ENCODE measurements at places on chromosomes 11 and 22. TPM values are rescaled to one million over a fixed set of nuclear protein-coding genes. Genes with fewer than 3 reads are reported as not detected.

- no peak for DNase-seq
Measured at GRCh38 chr11:42571878-42572610, 739.8 kb upstream of the API5 start.

The GGTLC3 gene
- total RNA-seq, result not detected

DNA sequence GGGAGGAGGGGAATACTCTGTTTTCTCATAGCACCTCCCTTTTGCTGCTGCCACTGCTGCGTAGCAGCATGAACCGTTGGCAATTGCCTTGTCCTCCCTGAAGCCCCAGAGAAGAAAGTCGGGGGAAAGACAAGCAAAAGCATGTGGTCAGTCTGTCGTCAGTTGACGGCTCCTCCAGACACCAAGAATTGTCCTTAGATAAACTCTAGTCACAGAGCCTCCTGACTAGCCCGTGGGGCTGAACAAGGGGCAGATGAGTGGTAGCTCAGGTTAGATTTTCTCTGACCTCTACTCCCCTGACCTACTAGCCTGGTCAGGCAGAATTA is 126.4 kb upstream of the HSD17B12 start:
- DNase-seq, result no peak

The SGSM1 gene
- total RNA-seq, result 0.98 TPM

The UBQLN3 gene
- total RNA-seq, result 1.5 TPM

The SERHL2 gene
- total RNA-seq, result 12.6 TPM

DNA sequence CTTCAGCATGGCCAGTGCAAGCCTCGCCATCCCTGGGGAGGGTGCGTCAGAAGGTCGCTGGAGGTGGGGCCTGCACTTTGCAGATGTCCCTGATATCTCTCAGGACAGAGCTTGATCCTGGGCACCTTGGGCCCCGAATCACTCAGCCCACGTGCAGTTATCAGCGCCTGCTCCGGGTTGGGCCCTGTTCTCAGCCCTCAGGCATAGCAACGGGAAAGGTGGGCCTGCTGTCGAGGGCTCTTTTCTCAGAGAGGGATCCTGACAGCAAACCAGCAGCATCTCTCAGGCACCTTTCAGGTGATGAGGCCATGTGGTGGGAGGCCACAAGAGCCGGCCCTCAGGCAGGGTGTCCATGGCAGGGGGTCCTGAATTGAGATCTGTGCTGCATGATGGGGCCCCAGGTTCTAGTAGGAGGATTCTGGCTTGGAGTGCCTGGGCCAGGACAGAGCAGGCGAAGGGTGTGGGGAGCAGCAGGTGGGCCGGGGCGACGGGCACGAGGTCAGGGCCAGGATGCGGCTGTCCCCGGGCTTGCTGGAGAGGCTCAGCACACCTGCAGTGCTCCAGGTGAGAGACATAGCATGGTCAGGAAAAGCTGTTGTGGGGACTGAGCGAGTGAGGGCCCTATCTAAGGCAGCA is 280.5 kb downstream of the TBC1D22A start:
- DNase-seq, result no peak

GRCh38 chr22:48239461-48240147 is 1477.2 kb downstream of the TBC1D22A start:
- no peak for DNase-seq

The OR52B4 gene
- not detected for total RNA-seq

The RIN1 gene
- total RNA-seq, result 14.1 TPM

GRCh38 chr11:36729825-36730224 is 131.8 kb upstream of the RAG2 start:
- DNase-seq, result no peak

- no peak for DNase-seq
Measured at GRCh38 chr11:9745411-9746211, 81.7 kb downstream of the SWAP70 start.

GRCh38 chr11:45045683-45046471 is 95.2 kb upstream of the TP53I11 start:
- DNase-seq, result peak; percentile 50

DNA sequence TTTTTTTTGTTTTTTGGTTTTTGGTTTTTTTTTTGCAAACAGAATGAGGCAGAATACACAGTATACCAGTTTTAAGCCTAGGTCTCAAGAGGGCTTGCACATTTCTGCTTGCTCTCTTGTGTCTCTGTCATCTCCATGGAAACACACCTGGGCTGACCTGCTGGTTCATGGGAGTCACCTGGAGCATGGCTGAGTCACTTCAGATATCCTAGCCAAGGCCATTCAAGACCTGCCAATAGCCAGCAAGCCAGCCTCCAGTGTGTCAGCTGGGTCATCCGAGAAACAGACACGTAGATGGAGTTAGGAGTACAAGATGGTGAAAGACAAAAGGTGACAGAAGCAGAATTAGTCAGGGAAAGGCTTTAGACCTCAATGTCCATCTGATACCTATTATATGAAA is 124.2 kb upstream of the SEZ6L start:
- no peak for DNase-seq

DNA sequence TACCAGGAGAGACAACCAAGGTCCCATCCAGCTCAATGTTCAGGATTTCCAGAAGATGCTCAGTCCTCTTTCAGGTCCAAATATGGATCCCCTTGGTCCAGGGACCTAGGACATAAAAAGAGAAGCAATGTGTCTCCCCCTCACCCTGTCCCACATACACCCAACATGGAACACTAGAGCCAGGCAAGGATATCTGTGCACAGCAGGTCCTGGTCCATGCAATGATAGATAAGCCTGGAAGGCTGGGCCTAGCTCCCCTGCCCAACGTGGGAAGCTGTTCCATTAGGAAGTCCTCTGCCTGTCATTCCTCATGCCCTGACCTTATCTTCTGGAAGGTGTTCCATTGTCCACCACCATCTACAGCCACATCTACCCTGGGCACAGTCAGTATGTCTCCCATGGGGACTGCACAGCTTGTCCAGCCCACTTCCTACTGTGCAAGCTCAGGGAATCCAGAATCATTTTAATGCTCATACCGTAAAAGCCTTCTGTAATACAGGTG is 1434.8 kb downstream of the TBC1D22A start:
- DNase-seq, result no peak

- DNase-seq, result no peak
Measured at GRCh38 chr11:92236856-92237255, 12.2 kb downstream of the FAT3 start.

GRCh38 chr11:68266121-68266891 is 5.5 kb downstream of the C11orf24 start:
- DNase-seq, result no peak

The SLN gene
- 7.5 TPM for total RNA-seq

The SELENOH gene
- total RNA-seq, result 78.1 TPM

The CLNS1A gene
- total RNA-seq, result 92.3 TPM

- no peak for DNase-seq
Measured at GRCh38 chr11:124421043-124421442, 3.6 kb downstream of the OR8B4 start.

DNA sequence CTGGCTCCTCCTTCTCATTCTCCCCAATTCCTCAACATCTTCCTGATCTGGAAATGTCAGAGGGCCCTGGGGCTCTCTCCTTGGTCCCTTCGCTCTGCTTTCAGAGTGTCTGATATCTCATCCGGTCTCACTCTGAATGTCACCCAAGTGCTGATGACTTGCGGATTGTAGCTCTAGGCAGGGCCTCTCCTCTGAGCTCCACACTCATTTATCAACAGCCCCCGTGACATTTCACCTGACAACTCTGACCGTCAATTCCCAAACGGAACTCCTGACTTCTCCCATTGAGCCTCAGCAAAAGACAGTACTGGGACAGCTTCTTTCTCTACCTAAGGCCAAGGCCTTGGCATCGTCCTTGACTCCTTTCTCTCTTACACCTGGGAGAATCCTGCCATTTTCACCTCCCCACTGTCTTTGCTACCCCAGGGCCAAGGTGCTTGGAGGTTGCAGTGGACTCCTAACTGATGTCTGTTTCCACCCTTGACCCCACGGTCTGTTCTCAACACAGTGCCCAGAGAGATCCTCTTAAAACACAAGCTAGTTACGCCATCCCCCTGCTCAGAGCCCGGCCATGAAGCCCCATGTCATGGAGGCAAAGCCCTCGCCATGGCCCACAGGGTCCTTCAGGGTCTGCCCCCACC is 57.5 kb upstream of the THY1 start:
- DNase-seq, result no peak

The NRGN gene
- total RNA-seq, result 1.4 TPM

DNA sequence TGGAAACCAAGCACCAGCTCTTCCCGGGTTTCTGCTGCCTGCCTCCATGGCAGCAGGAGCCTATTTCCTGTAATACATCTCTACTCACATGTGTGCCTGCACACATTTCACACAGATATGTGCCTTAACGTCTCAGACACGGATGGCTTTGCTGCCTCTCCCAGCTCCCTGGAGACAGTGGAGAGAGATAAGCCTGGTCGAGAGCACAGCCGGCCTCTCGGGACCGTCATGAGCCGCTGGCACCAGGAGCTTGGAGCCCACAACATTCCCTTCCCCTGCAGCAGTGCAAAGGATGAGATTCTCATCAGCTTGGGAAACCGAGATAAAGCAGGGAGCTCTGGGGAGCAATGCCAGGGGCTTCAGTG is 587.7 kb downstream of the BRD1 start:
- no peak for DNase-seq

The RFPL3 gene
- not detected for total RNA-seq

DNA sequence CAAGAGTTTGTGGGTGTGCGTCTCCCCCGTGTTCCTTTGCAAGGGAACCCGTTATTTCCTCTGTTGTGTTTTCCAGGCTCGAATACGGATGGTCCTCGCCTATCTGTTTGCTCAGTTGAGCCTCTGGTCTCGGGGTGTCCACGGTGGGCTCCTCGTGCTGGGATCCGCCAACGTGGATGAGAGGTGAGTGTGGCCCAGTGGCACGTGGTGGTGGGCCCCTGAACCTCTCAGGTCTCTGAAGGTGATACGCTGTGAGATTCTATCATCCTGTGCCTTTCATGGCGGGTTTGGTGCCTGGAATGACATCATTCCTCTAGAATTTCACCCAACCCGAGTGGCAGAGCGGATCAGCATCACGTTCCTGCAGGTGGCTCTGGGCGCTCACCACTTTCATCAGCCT is 32.5 kb downstream of the NADSYN1 start:
- no peak for DNase-seq

- no peak for DNase-seq
Measured at GRCh38 chr11:66966351-66966750, 8.2 kb upstream of the PC start.

The GAL gene
- total RNA-seq, result not detected

DNA sequence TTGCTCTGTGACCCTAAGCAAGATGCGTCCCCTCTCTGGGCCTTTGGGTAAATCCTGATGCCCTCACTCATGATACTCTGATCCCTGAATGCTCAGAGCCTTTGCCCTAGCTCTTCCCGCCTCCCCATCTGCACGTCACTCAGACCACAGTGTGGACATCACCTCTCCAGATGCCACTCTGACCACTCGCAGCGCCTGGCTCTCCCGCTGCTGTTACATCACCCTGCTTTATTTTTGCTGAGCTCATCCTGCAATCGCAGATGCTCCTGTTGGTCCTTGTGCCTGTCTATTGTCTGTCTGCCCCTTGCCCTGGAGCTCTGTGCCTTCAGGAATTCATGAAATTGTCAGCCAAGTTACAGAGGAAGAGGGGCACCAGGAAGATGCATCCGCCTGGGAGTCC is 5.5 kb downstream of the OSM start:
- DNase-seq, result no peak

- DNase-seq, result no peak
Measured at GRCh38 chr22:39179841-39180335, 27.4 kb upstream of the CBX7 start.

The TEX54 gene
- total RNA-seq, result not detected

The KRTAP5-11 gene
- not detected for total RNA-seq

GRCh38 chr11:42647993-42648392 is 663.8 kb upstream of the API5 start:
- no peak for DNase-seq

DNA sequence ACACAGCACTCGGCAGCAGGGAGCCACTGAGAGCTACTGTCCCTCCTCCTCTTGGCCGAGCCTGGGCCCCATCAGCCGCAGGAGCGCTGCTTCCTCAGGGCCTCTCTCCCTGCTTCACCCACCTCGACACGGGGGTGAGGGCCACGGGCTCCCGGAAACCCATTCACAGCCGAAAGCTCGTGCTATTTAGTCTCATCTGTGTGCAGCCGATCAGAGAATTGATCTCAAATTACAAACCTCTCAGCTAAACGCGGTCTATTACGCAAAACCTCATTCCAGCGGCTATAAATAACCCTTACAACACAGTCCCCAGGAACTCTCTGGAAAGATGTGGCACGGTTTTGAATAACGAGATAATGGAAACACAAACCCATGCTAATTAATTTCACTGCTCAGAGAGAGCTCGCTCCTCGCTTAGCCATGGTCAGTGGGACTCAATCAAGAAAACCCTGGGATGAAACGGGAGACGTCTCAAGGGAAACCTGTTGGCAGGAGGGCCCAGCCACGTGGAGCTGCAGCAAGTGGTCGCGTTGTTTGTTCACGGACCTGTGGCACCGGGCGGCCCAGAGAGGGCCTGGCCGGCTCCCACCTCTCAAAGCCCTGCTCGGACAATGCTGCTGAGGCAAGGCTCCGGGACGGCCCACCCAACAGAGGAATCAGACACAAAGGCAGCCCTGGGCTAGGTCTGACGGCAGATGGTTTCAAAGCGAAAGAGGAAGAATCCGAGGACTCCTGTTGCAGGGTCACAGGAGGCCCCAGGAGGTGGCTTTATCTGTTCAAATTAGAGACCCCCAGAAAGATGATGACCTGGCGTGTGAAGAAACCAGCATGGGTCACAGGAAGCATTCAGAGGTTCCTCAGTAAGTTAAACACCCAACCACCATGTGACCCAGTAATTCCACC is 210.5 kb downstream of the CTTN start:
- DNase-seq, result no peak

DNA sequence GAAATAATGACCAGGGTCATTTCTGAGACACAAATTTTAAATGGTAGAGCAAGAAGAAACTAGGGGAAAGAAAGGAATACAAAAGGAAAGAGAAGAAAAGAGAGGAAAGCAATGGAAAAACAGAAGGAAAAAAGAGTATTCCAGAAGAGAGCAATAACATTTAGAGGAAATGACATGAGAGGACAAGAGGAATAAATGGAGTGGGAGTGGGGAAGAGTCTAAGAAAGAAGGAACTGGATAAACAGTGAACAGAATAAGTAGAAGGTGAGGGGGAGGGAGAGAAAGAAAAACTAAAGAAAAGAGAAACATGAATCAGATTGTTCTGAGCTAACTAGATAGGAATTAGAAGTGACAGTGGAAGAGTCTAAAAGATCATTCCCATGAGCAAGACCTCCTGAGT is 28.4 kb downstream of the PRDM10 start:
- DNase-seq, result no peak

GRCh38 chr11:108945341-108945740 is 280.5 kb downstream of the DDX10 start:
- no peak for DNase-seq

GRCh38 chr22:30195245-30196140 is 51.1 kb downstream of the LIF start:
- peak; percentile 67 for DNase-seq

The CST6 gene
- total RNA-seq, result 1.2 TPM

- DNase-seq, result no peak
Measured at GRCh38 chr11:58787903-58788302, 56.2 kb upstream of the GLYAT start.

Data from tibial nerve (tissue), 4 donors.